ENCODE measurements at places on chromosomes 3 and 15. TPM values are rescaled to one million over a fixed set of nuclear protein-coding genes. Genes with fewer than 3 reads are reported as not detected.
A peak's percentile ranks its signal among the peaks of the same experiment; 100 is the strongest.

The PLA2G4B gene
- 4.2 TPM for total RNA-seq

The TP63 gene
- total RNA-seq = 0.06 TPM

The SEMA3F gene
- 6.8 TPM for total RNA-seq

The MGLL gene
- total RNA-seq = 7.4 TPM

The LRRC2 gene
- 0.61 TPM for total RNA-seq

The ATP13A4 gene
- total RNA-seq = 10.4 TPM

The PEAK1 gene
- total RNA-seq = 12.0 TPM

The PKM gene
- 98.6 TPM for total RNA-seq

The TIGIT gene
- total RNA-seq = 0.19 TPM

The MED12L gene
- total RNA-seq = 0.56 TPM

The TMCO5A gene
- total RNA-seq = not detected

DNA sequence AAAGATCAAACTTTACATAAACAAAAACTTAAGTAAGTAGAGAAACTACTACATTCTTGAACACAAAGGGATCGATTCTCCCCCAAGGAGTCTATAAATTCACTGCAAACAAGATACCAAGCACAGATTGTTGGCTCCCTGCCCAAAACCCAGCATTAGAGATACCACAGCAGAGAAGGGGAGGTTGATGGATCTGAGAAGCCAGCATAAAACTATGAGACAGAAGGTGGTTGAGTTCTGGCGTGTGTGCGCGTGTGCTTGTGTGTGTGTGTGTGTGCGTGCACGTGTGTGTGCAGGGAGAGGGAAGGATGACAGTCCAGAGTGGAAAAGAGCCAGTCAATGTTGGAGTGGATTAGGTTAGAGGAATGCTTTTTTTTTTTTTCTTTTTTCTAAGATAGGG is 143.2 kb upstream of the PRR20G start:
- no peaks in the 10 kb centered on the region for H3K36me3 ChIP-seq
- no peaks in the 10 kb centered on the region for H3K4me1 ChIP-seq
- no peak overlapping the region for H3K27ac ChIP-seq
- H3K4me3 ChIP-seq = no peak overlapping the region

DNA sequence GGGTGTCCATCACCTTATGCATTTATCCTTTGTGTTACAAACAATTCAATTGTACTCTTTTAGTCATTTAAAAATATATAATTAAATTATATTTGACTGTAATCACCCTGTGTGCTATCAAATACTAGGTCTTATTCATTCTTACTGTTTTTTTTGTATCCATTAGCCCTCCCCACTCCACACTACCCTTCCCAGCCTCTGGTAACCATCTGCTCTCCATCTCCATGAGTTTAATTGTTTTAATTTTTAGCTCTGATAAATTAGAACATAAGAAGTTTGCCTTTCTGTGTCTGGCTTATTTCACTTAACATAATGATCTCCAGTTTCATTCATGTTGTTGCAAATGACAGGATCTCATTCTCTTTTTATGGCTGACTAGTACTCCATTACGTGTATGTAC is 16.8 kb downstream of the C3orf20 start:
- no peaks in the 10 kb centered on the region for H3K27me3 ChIP-seq
- no peaks in the 10 kb centered on the region for H3K4me1 ChIP-seq
- H3K4me3 ChIP-seq = no peak overlapping the region
- no peaks in the 10 kb centered on the region for H3K36me3 ChIP-seq

GRCh38 chr3:58536501-58537411 is at the start of gene ACOX2:
Gene ACOX2, minus strand, starts transcription at chr3:58537190. Its CDS starts 2,084 bp downstream, at chr3:58535106.
- peaks cover 33% of the 10 kb centered on the region for H3K4me1 ChIP-seq
- no peaks in the 10 kb centered on the region for H3K27me3 ChIP-seq
- H3K4me3 ChIP-seq = no peak within 1 kb of the TSS

- H3K4me3 ChIP-seq = no peak overlapping the region
- H3K36me3 ChIP-seq = no peaks in the 10 kb centered on the region
- no peak for DNase-seq
- H3K27ac ChIP-seq = no peak overlapping the region
These were observed 1.9 kb downstream of the KBTBD8 start for GRCh38 chr3:67000009-67000408.

GRCh38 chr15:56886363-56886931 is 32.0 kb upstream of the TCF12 start:
- H3K27me3 ChIP-seq = no peaks in the 10 kb centered on the region
- H3K27ac ChIP-seq = peak overlapping the region; percentile 97
- peak overlapping the region; percentile 60 for H3K4me3 ChIP-seq
- H3K4me1 ChIP-seq = no peaks in the 10 kb centered on the region

- DNase-seq = no peak
- H3K27ac ChIP-seq = no peak overlapping the region
- peaks cover 8% of the 10 kb centered on the region for H3K4me1 ChIP-seq
- H3K27me3 ChIP-seq = no peaks in the 10 kb centered on the region
These were observed 11.3 kb downstream of the RAB8B start for GRCh38 chr15:63200464-63201249.

GRCh38 chr3:108342837-108343486 is 46.6 kb downstream of the HHLA2 start:
- peaks cover 37% of the 10 kb centered on the region for H3K4me1 ChIP-seq
- no peak overlapping the region for H3K4me3 ChIP-seq
- DNase-seq = no peak
- no peaks in the 10 kb centered on the region for H3K27me3 ChIP-seq

DNA sequence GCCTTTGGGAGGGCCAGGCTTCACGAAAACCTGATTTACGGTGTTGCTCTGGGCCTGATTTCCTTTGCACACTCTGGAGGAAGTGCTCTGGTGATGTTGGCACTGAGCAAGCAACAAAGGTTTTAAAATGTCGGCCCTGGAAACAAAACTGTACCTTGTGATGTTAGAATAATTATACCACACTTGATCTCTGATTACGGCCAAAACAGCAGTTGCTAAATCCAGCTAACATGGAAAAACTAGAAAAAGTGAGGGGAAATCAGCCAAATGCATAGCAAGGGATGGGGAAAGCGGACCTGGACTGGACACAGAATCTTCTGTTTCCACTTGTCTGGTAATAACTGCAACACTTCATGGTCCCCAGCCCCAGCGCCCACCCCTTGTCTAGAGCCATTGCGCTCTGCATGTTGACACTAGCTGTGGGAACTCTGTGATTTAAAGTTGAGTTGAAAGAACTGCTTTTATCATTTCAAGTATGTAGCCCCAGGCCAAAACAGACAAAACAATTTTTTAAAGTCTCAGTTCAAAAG is 120.1 kb downstream of the VGLL4 start:
- H3K4me3 ChIP-seq = no peak overlapping the region
- no peaks in the 10 kb centered on the region for H3K36me3 ChIP-seq
- no peaks in the 10 kb centered on the region for H3K4me1 ChIP-seq
- no peak overlapping the region for H3K27ac ChIP-seq
- no peak for DNase-seq

- DNase-seq = no peak
- H3K4me3 ChIP-seq = no peak overlapping the region
- no peaks in the 10 kb centered on the region for H3K4me1 ChIP-seq
- H3K36me3 ChIP-seq = no peaks in the 10 kb centered on the region
- no peaks in the 10 kb centered on the region for H3K27me3 ChIP-seq
These were observed 66.8 kb downstream of the STAC start for GRCh38 chr3:36447061-36447460.

DNA sequence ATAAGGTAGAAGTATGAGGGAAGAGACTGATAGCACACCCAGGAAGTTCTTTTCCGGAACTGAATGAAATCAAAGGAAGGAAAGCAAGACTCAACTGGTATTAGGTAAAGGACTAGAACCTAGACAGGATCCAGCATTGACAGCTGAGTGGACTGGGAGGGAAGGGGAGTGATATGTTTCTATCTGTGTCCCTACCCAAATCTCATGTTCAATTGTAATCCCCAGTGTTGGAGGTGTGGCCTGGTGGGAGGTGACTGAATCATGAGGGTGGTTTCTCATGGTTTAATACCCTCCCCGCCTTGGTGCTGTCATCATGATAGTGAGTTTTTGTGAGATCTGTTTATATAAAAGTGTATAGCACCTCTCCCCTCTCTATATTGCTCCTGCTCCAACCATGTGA is 415.9 kb upstream of the KCNMB2 start:
- no peaks in the 10 kb centered on the region for H3K27me3 ChIP-seq
- no peak for DNase-seq

DNA sequence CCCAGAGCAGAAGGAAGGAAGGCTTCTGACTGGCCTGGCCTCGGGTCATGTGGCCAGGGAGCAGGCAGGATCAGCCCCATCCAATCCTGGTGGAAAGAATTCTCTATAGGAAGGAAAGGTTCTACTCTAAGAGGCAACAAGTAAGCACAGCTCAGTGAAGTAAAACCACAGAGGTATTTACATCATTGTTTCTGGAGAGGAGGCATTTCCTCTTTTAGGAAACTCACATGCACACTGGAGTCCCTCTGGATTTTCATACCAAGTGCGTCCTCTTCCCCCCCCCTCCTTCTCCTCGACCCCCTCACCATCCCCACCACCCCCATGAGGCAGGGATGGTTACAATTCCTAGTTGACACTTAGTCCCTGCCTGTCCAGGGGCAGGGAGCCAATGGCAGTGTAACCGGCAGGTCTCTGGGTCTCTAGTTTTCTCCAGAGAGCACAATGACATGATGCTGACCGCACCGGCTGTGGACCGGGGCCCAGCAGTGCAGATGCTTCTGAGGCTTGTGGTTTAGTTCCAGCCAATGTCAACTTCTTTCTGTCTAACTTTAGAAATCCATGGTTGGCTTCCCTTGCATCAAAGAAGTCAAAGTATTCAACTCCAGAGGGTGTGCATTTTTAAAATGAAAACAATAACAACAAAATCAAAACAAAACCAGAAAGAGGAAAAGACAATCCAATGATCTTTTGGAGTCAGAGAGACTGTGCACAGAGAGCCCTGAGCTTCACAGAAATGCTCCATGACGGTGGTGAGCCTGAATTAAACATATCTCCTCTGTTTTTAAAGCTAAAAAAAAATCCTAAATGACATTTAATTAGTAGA is 230.3 kb upstream of the TLE3 start:
- no peak overlapping the region for H3K4me3 ChIP-seq
- H3K4me1 ChIP-seq = no peaks in the 10 kb centered on the region
- H3K36me3 ChIP-seq = no peaks in the 10 kb centered on the region
- no peaks in the 10 kb centered on the region for H3K27me3 ChIP-seq
- H3K27ac ChIP-seq = no peak overlapping the region

GRCh38 chr15:85756411-85757072 is 38.2 kb downstream of the KLHL25 start:
- DNase-seq = no peak
- H3K4me1 ChIP-seq = peaks cover 8% of the 10 kb centered on the region
- no peak overlapping the region for H3K4me3 ChIP-seq
- H3K27me3 ChIP-seq = no peaks in the 10 kb centered on the region
- no peaks in the 10 kb centered on the region for H3K36me3 ChIP-seq

DNA sequence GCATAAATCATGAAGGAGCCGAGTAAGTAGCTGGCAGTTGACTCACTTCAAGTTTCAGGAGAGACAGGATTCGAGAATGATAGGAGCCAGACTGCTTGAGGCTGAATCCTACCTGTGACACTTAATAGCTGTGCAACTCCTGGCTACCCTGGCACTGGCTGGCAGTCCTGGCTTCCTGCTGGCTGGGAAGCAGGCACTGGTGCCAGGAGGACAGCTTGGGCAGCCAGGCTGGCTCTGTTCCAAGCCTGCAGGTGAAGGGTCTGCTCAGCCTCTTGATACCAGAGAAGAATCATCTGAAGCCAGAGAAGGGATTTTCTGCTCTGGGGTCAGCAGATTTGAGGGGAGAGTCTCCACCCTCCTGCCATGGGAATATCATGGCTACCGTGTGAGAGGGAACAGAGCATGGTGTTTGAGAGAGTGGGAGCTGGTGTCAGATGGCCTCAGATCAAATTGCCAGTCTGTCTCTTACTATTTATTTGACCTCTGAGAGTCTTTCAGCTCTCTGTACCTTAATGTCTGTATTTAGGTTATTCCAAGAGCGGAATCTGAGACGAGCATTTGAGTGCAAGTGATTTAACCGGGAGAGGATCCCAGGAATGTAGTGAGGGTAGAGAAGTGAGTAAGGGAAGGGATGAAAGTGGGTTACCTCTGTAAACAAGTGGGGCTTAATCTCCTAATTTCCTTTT is 4.4 kb upstream of the XIRP1 start:
- DNase-seq = no peak
- H3K4me1 ChIP-seq = no peaks in the 10 kb centered on the region
- no peaks in the 10 kb centered on the region for H3K36me3 ChIP-seq
- no peak overlapping the region for H3K27ac ChIP-seq
- no peaks in the 10 kb centered on the region for H3K27me3 ChIP-seq
- H3K4me3 ChIP-seq = no peak overlapping the region

- H3K36me3 ChIP-seq = no peaks in the 10 kb centered on the region
- H3K27ac ChIP-seq = no peak overlapping the region
- H3K27me3 ChIP-seq = no peaks in the 10 kb centered on the region
- no peak for DNase-seq
- no peak overlapping the region for H3K4me3 ChIP-seq
These were observed 58.0 kb upstream of the FBN1 start for GRCh38 chr15:48703544-48703943.

DNA sequence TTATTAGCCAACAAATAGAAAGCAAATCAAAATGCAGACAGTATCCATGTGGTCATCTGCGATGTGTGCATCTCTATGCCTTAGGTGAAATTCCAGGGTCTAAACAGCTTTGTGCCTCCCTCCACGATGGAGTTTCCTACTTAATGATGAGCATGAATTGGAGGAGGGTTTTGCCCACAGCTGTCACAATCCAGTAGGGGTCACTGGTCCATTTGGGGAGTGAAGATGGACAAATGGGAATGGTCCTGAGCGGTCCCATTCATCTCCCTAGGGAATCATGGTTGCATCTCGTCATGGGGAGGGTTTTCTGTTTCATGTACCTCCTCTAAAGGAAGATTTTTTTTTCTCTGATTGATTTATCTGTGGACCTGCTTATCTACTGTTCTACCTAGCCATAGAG is 358.0 kb downstream of the PTPRG start:
- H3K36me3 ChIP-seq = no peaks in the 10 kb centered on the region
- DNase-seq = no peak
- no peaks in the 10 kb centered on the region for H3K4me1 ChIP-seq
- H3K27ac ChIP-seq = no peak overlapping the region
- H3K27me3 ChIP-seq = no peaks in the 10 kb centered on the region

DNA sequence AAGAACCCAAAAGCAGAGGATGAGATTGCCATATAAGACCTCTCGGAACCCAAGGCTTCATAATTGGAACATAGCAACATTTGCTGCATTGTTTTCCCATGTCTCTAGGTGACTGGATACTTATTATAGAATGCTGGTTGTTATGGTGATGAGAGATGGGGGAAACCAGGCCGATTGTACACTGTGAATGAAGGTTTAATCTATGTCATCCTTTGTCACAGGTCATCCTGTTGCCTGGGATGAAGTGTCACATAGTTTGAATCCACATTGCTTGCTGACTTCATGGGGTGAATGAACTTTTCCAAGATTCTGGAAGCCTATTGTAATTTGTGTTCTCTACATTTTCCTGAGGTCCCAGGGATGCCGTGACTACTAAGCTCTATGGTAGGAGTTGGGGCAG is 41.8 kb downstream of the CLEC3B start:
- no peak overlapping the region for H3K4me3 ChIP-seq
- DNase-seq = no peak
- H3K27ac ChIP-seq = no peak overlapping the region
- no peaks in the 10 kb centered on the region for H3K36me3 ChIP-seq

GRCh38 chr3:112519424-112520001 is 20.2 kb upstream of the BTLA start:
- no peaks in the 10 kb centered on the region for H3K27me3 ChIP-seq
- no peaks in the 10 kb centered on the region for H3K36me3 ChIP-seq
- H3K4me1 ChIP-seq = no peaks in the 10 kb centered on the region
- H3K27ac ChIP-seq = no peak overlapping the region
